Effector memory CD8-positive, alpha-beta T cell (primary cell): ENCODE measurements at places on chromosomes 7 and 10.

GRCh38 chr10:127117125-127117524 lies 79.3 kb downstream of the INSYN2A start:
- DNase-seq, result no peak

- no peak for DNase-seq
These were observed 32.8 kb downstream of the IL15RA start for GRCh38 chr10:5944389-5945189.

- no peak for DNase-seq
These were observed 33.5 kb downstream of the PLCE1 start for GRCh38 chr10:94027197-94027596.

DNA sequence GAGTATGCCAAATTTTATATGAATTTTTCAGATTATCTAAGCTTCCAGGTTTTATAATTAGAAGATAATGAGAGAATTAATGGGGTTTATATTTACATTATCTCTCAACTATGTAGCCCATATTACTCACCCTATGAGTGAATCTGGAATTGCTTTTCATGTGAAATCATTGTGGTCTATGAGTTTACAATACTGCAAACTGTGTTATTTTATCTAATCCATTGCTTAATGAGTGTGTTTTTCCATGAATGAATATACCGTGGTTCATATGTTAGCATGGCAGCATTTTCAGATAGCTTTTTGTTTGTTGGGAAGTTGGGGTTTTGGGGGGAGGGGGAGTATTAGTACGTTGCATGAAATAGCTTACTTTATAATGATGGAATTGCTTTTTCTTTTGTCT lies 44.5 kb downstream of the FGFBP3 start:
- DNase-seq, result no peak
